ENCODE measurements at places on chromosomes 5 and 9.
A peak's percentile ranks its signal among the peaks of the same experiment; 100 is the strongest.

DNA sequence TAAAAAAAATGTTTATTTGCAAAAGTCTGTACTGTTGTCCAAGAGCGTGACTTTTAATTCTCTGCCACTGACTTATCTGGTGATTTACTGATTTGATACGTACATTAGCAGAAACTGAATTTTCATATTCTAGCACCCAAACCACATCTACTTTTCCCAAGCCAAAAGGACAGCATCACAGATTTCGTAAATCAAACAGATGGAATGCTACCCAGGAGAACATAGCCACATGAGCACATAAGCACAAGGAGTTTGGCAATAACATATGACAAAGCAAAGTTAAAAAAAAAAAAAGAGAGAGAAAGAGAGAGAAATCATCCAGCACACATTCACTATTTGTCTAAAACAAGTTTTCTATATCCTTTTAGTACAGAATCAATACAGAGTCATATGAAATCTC lies 83.7 kb downstream of the HINT1 start:
- peak; percentile 10 for DNase-seq

- no peak for DNase-seq
Observed at GRCh38 chr5:149154650-149155049, 13.4 kb downstream of the ABLIM3 start.

GRCh38 chr9:132888151-132888550 lies 9.5 kb downstream of the SPACA9 start:
- no peak for DNase-seq

- no peak for DNase-seq
Observed at GRCh38 chr5:174355208-174355612, 309.7 kb downstream of the NSG2 start.

DNA sequence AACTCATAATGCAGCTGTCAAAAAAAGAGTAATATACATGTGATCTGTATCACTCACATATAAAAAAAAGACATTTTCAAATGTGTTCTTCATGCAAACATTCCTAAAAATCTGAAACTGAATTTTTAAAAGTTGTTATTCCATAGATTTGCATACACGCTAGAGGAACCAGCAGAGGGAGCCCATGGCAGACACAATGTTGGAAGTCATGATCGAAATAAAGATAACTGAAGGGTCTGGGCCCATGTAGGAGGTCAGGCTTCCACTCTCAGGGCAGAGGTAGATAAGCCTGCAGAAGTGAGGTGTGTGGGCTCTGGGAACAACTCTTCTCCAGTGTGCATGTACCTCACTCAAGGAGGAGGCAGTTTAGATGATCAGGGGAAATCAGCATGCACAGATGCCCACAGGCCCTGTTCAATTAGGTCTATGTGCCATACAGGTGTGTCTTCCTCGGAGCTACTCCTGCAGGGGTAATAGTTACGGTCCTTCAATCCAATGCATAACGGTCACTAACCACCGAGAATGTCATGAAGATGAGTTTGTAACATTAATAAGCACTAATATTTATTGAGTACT lies 208.6 kb downstream of the EPB41L4A start:
- DNase-seq, result peak; percentile 7

GRCh38 chr9:129841071-129841470 lies 5.8 kb downstream of the USP20 start:
- DNase-seq, result no peak
